ENCODE measurements at places on chromosomes 5 and 9. TPM values are rescaled to one million over a fixed set of nuclear protein-coding genes. Genes with fewer than 3 reads are reported as not detected.

Gene TRIO
- 266 TPM for total RNA-seq

Gene IFT74
- total RNA-seq: 20.9 TPM

Gene CEL
- total RNA-seq: 0.12 TPM

Gene CARTPT
- total RNA-seq: not detected

Gene SLC25A2
- 0.50 TPM for total RNA-seq

Gene THG1L
- 32.0 TPM for total RNA-seq

Gene SLC6A19
- total RNA-seq: not detected

Gene MAST4
- total RNA-seq: 16.6 TPM

Gene CNOT8
- total RNA-seq: 59.3 TPM

Gene GKAP1
- total RNA-seq: 1.1 TPM

Gene ACTBL2
- total RNA-seq: 0.11 TPM

Gene TNC
- total RNA-seq: 364 TPM

Gene HMCN2
- under 0.01 TPM for total RNA-seq

Gene MLANA
- total RNA-seq: not detected

Gene FBP2
- not detected for total RNA-seq

Gene BNC2
- 33.9 TPM for total RNA-seq

Gene KIF12
- total RNA-seq: not detected

Gene CXCL14
- total RNA-seq: 0.22 TPM

Gene CACNA1B
- total RNA-seq: 0.11 TPM

Gene ARSI
- total RNA-seq: 18.1 TPM

Gene TBCA
- total RNA-seq: 98.3 TPM

Gene POC5
- total RNA-seq: 25.6 TPM

Gene CD14
- total RNA-seq: 0.11 TPM

Gene IL4
- total RNA-seq: not detected

Gene IRGM
- total RNA-seq: 0.22 TPM

Gene GRAMD2B
- 17.0 TPM for total RNA-seq

Gene PCDHGB2
- 1.2 TPM for total RNA-seq

Gene ANKRD31
- total RNA-seq: 0.11 TPM

Gene DNM1
- 20.7 TPM for total RNA-seq

Gene MRPL41
- total RNA-seq: 46.2 TPM

Gene CFAP157
- total RNA-seq: under 0.01 TPM

Gene LHX3
- not detected for total RNA-seq

Gene DNAH5
- 0.11 TPM for total RNA-seq

Gene ADAMTS16
- total RNA-seq: 0.77 TPM

Gene PCDHB13
- total RNA-seq: 0.12 TPM

Gene IFNB1
- total RNA-seq: not detected

Gene ANKRD33B
- 1.3 TPM for total RNA-seq

Gene KLHL9
- total RNA-seq: 48.9 TPM

Gene MSMP
- not detected for total RNA-seq

Gene EDIL3
- total RNA-seq: 4.8 TPM

Gene TRPM6
- total RNA-seq: under 0.01 TPM

Gene XRCC4
- total RNA-seq: 11.0 TPM

Gene CNTFR
- not detected for total RNA-seq

Gene SNAPC4
- 8.5 TPM for total RNA-seq

Gene DAP
- 52.6 TPM for total RNA-seq

Gene CDK9
- total RNA-seq: 44.3 TPM

Gene LMX1B
- total RNA-seq: not detected

Gene SLC4A9
- total RNA-seq: not detected

Gene REXO4
- 15.9 TPM for total RNA-seq

Gene PCDHB3
- 0.77 TPM for total RNA-seq

Gene PROB1
- 1.00 TPM for total RNA-seq

Gene LRRC19
- not detected for total RNA-seq

Gene KCNV2
- total RNA-seq: not detected

Gene TAF11L10
- total RNA-seq: not detected

Gene YTHDC2
- total RNA-seq: 26.2 TPM

Gene SOX30
- total RNA-seq: not detected

Gene ISCA1
- total RNA-seq: 17.5 TPM

All from uterine smooth muscle cell (primary cell).